ENCODE measurements at places on chromosomes 3 and 15.

DNA sequence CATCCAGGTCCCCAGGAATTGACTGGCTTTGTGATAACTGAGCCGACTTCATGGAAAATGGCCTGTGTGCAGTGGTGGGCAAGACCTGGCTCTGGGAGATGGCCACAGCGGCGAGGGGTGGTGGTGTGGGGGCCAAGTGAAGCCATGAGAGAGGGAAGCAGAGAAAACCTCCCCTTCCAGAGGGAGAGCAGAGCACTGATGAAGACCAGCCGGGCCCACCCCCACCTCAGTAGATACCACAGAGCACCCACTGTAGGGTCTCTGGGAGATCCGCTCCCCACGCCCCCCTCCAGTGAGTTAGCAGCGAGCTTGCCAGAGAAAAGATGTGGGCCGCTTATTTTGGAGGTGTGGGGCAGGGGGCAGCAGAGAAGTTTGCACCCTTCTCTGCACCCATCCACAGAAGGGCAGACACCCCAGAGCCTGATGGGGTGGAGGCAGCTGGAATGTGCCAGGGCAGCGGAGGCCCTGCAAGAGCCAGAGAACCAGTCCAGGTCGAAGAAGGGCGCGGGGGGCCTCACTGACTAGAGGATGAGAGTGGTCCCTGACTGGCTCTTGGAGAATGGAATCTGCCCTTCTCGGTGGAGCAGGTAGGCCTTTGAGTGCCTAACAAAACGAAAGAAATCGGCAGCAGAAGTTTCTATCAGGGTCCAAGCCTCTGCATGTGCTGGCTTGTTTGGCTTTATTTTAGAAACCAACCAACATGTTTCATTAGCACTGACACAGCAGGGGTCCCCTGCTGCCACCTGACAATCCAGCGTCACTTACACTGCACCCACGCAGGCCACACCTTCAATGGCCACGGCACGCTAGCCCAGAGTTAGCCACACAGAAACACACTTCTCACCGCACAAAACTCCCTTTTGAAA, 28.3 kb downstream of the MELTF start:
- no peak for DNase-seq

DNA sequence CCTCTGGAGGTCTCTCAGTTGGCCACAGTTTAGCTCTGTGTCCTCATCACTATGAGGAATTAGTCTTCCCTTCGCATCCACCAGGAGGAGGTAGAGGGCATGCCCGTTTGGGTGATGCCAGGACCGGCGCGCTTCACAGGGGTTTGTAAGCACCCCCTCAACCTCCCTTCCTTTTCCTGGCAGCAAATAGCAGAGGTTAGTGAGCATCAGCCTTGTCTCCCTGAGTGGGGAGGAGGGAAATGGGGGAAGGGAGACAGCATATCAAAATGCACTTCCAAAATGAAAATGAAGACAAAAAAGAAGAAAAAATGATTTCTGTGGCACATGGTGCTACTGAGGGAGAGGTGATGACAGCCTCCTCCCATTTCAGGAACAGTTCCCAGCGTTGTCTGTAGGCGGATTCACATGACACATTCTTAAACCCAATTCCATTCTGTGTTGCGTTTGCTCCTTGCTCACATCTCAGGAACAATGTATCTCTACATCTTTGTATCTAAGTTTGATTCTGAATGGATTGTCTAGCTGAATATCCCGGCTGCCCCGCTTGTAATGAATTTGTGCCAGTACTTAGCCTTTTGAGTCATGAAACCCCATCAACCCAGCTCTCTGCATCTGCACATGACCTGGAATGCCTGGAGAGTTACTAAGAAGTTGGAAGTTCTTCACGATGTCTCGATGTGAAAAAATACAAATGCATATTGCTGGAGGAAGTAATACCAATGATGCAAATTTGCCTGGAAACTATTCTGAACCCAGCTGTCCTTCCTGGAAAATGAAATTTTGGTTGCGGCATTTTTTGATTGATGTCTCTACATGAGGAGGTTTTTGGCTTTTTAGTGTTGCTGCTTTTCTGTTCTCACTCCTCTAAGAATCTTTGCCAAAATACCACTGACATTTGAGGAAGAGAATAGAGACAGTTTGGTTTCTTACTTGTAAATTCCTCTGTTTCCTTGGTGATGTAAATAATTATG, 45.2 kb downstream of the TYRO3 start:
- DNase-seq, result peak; percentile 18

DNA sequence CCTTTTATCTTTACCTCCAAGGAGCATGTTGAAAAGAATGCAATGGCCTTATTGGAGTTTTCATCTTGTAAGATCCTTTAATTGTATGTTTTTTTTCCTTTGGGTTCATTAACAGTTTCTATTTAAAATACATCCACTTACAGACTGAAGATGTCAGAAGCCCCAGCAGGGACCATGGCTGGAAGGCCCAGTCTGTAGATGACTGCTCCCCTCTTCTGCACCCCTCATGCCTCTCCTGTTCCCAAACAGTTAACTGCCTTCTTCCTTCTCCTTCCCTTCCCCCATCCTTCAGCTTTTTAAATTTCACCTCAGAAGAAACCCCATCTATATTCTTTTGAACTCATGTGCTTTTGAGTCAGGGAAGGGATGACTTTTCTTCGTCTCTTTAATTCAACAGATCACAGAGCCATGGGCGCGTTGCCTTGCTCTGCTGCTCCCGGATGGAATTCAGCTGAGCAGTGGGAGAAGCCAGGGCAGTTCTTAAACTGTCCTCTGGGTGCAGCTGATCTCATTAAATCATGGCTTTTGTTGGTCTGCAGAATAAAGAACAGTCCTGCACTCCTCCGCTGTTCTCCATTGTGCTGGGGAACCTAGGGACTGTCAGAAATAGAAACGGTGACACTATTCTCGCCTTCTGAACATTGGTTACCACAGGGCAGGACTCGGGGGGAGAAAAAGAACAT, 71.5 kb upstream of the EIF1B start:
- no peak for DNase-seq

- no peak for DNase-seq
Observed at GRCh38 chr3:53899750-53900149, 8.1 kb upstream of the SELENOK start.

- DNase-seq, result no peak
Observed at GRCh38 chr3:129736070-129736469, 129.6 kb upstream of the PLXND1 start.

DNA sequence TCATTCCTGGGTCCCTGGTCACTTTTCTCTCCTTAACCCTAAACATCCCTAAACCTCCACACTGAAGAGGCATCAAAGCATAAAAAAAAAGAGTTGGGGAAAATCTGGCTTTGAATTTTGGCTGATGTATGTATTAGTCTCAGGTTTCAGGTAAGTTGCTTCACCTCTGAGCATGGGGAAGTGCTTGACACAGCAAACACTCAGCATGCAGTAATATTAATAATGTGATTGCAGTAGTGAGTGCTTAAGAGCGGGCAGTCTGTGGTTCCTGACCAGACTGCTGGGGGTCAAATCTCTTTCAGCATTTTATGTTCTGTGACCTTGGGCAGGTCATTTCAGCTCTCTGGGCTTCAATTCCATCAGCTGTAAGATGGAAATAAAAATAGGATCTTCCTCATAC, 467.9 kb downstream of the SOX2 start:
- DNase-seq, result no peak

DNA sequence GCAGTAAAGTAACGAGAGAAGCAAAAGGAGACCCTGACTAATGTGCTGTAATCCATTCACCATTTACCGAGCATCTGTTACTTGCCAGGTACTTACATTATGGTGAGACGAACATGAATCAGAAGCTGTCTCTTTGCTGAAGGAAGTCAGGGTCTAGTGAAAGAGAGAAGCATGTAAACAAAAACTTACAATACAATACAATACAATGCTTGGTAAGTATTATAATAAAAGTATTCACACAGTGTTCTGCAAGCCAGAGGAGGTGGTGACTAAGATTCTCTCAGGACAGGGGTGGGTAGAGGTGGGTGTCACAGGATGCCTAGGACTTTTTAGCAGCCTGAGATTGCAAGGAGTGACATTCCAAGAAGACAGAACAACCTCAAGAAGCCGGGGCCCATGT, 50.2 kb upstream of the MGA start:
- DNase-seq, result no peak
